ENCODE measurements at places on chromosomes 1 and 21. TPM values are rescaled to one million over a fixed set of nuclear protein-coding genes. Genes with fewer than 3 reads are reported as not detected.

GPR25 gene
- total RNA-seq, result not detected

CD101 gene
- total RNA-seq, result 0.10 TPM

DPT gene
- not detected for total RNA-seq

ADGRL4 gene
- 198 TPM for total RNA-seq

GRCh38 chr1:16186655-16187235 is 25.7 kb downstream of the ARHGEF19 start:
- DNase-seq, result no peak

DNA sequence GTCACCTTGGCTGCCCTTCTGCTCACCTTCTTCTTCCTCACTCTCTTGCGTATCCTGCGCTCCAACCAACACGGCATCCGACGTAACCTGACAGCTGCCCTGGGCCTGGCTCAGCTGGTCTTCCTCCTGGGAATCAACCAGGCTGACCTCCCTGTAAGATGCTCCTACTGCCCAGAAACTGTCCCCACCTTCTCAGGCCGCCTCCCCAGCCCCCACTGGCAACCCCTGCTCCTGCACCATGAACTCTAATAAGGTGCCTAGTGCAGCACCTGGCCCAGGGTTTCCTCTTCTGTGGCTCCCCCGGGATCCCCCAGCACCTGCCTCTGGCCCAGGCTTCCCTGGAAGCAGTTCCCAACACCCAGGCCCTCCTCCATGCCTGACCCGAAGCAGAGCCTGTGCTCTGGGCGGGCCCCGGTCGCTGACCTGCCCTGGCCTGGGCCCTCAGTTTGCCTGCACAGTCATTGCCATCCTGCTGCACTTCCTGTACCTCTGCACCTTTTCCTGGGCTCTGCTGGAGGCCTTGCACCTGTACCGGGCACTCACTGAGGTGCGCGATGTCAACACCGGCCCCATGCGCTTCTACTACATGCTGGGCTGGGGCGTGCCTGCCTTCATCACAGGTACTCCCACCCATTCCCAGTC is 12.8 kb downstream of the PSRC1 start:
- no peak for DNase-seq

GRCh38 chr21:32381571-32381970 is 11.2 kb downstream of the URB1 start:
- DNase-seq, result no peak

DNA sequence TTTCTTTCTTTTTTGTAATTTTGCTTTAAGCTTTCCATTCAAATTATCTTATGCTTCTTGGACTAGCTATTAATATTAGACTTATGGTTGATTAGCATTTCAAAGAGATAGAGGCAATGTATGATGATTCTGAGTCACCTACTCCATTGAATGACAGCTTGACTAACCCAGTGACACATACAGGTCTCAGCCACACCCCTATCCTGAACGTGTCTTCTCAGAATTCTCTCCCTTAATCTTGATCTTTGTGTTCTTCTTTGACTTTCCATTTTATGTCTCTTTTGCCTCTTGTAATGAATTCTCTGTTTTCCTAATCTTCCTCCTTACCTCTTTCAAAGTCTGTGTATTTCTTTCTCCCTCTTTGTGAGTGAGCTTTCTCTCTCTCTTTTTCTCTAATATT is 241.1 kb downstream of the PDE4B start:
- DNase-seq, result no peak

DNA sequence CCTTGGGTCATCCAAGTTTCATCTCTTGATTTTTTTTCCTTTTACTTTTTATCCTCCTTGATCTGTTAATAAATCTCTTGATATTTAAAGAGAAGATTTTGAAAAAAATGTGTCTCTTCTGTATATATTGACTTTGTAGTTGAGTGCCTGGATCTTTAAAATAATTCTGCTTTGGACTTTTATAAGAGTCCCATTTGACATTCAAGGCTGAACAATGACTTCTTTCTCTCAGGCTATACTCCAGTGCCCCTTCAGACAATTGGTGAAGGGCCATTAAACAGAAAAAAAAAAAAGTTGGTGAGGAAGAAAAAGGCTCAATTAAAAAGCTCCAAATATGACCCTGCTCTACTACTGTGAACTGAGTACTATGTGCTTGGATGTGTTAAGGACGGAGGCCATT is 40.9 kb upstream of the CITED4 start:
- no peak for DNase-seq

NBPF6 gene
- total RNA-seq, result 0.28 TPM
